Activated CD4-positive, alpha-beta T cell treated with anti-CD3 and anti-CD28 coated beads, Interleukin-2, amount 10 ng/mL, durations not matched to agents 24 days and 14 days (primary cell): ENCODE measurements at places on chromosomes 1 and 21. TPM values are rescaled to one million over a fixed set of nuclear protein-coding genes. Genes with fewer than 3 reads are reported as not detected.

GRCh38 chr1:10665930-10666850 is 130.3 kb downstream of the CASZ1 start:
- DNase-seq, result no peak

GRCh38 chr1:55131801-55132200 is 83.4 kb downstream of the USP24 start:
- DNase-seq, result no peak

- DNase-seq, result no peak
Observed at GRCh38 chr1:159973350-159973940, 19.4 kb upstream of the SLAMF9 start.

DNA sequence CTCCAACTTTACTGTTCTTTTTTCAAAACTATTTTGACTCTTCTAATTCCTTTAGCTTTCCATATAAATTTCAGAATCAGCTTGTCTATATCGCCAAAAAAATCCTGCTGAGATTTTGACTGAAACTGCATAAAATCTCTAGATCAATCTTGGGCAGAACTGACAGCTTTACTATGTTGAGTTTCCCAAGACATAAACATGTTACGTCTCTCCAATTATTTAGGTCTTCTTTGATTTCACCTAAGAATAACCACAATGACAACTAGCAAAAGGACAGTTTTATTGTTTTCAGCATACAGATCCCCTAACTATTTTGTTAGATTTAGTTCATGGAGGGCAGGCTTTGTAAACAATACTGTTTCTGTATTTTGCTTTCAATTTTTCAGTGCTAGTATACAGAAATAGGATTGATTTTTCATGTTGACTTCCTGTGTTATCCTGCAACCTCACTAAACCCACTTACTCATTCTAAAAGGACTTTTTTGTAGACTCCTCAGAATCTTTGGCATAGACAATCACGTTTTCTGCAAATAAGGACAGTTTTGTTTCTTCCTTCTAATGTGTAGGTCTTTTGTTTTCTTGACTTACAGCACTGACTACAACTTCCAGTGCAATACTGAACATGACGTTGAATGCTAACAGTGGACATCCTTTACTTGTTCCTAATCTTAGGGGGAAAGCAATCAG is 63.4 kb downstream of the NPHP4 start:
- DNase-seq, result no peak

- no peak for DNase-seq
Observed at GRCh38 chr1:181608948-181609347, 125.6 kb downstream of the CACNA1E start.

DNA sequence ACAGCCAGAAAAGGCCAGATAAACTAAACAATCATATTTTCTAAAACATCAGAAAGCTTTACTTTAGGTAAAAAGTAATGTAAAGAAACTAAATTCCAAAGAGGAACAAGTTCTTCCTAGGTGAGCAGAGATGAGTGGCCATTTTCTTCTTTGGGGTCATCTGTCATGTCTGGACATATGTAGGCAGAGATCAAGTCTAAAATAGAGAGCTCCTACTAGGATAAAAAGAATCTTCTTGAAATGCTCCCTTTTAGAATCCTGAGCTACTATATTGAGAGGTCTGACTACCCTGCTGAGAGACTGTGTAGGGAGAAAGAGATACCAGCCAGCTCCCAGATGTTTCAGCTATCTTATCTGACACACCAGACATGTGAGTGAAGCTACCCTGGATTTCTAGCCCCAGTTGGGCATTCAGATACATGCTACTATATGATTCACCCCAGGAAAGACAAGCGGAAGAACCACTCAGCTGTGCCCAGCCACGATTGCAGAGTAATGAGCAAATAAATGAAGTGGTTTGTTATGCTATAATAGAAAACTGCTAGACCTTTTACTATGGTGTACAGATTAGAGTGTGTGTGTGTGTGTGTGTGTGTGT is 80.1 kb downstream of the TTLL7 start:
- DNase-seq, result no peak

DNA sequence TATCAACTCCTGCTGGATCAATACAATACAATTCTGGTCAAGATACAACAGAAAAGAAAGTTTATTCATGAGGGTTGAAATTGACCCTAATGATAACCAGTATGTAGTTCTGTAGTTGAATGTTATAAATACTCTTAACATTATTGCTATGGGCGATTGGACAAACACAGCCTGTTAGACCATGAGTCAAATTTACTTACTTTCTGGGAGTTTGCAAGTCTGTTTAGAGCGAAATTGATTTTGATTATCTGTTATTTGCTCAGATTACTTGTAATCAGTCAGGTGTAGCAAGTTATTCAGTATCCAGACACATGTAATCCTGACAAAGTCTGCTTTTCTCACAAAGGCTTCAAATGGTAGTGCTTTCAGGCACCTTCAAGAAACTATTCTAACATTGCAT is 216.6 kb upstream of the B3GALT2 start:
- DNase-seq, result no peak

GRCh38 chr1:36884029-36884701 is 150.2 kb downstream of the GRIK3 start:
- DNase-seq, result no peak

GRCh38 chr1:44423591-44424537 is 18.8 kb downstream of the RNF220 start:
- DNase-seq, result no peak

- no peak for DNase-seq
Observed at GRCh38 chr1:10457875-10458274, 8.0 kb downstream of the CORT start.

The SETD4 gene
- total RNA-seq, result 23.2 and 23.8 TPM in 2 replicates

The PALMD gene
- not detected in 2 replicates for total RNA-seq

The GCSAML gene
- 0.12 and 0.14 TPM in 2 replicates for total RNA-seq

The NUDT17 gene
- total RNA-seq, result 2.5 and 3.4 TPM in 2 replicates

The TRAPPC10 gene
- 69.6 and 75.0 TPM in 2 replicates for total RNA-seq

The DHCR24 gene
- total RNA-seq, result 207 and 211 TPM in 2 replicates

The ADAMTSL4 gene
- 1.3 and 1.8 TPM in 2 replicates for total RNA-seq
